CD4-positive, alpha-beta T cell (primary cell): ENCODE measurements at places on chromosomes 7 and 10. TPM values are rescaled to one million over a fixed set of nuclear protein-coding genes. Genes with fewer than 3 reads are reported as not detected.
A peak's percentile ranks its signal among the peaks of the same experiment; 100 is the strongest.

GRCh38 chr7:148540041-148540738 is 50.4 kb upstream of the C7orf33 start:
- no peaks in the 10 kb centered on the region for H3K27me3 ChIP-seq
- H3K4me1 ChIP-seq, result peaks cover 3% of the 10 kb centered on the region
- no peak for DNase-seq
- no peak overlapping the region for H3K27ac ChIP-seq

- no peaks in the 10 kb centered on the region for H3K36me3 ChIP-seq
- DNase-seq, result no peak
- H3K27me3 ChIP-seq, result no peaks in the 10 kb centered on the region
- H3K4me1 ChIP-seq, result no peaks in the 10 kb centered on the region
- no peak overlapping the region for H3K4me3 ChIP-seq
These were observed 19.3 kb downstream of the OR6B1 start for GRCh38 chr7:144019457-144019856.

DNA sequence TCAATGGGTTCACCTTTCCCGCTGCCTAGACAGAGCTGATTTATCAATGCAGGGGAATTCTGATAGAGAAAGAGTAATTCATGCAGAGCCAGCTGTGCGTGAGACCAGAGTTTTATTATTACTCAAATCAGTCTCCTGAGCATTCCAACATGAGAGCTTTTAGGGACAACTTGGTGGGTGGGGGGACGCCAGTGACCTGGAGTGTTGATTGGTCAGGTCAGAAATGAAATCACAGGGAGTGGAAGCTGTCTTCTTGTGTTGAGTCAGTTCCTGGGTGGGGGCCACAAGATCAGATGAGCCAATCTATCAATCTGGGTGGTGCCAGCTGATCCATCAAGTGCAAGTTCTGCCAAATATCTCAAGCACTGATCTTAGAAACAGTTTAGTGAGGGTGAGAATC is 99.0 kb upstream of the CAV2 start:
- H3K4me1 ChIP-seq, result no peaks in the 10 kb centered on the region
- H3K27me3 ChIP-seq, result peaks cover 2% of the 10 kb centered on the region
- H3K27ac ChIP-seq, result no peak overlapping the region
- DNase-seq, result no peak
- H3K4me3 ChIP-seq, result no peak overlapping the region
- H3K36me3 ChIP-seq, result no peaks in the 10 kb centered on the region

DNA sequence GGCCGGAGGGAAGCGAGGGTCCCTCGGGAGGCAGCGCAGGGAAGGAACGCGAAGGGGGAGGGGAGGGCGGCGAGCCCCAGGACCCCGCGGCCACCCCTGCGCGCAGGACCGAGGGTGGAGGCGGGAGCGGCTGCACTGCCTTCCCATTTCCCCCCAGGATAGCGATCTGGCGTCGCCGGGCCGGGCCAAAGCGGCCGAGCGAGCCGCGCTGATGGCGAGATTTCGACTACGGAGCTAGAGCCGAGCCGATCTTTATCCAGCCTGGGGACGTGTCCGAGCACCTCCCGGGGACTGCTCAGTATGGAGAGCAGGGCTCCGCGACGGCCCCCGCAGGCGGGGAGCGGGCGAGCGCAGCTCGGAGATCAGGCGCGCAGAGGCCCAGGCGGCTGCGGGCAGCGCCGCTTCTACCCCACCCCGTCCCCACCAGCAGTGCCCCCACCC is 590 bp upstream of the CRTAC1 start:
- no peak for DNase-seq
- H3K27ac ChIP-seq, result no peak overlapping the region
- H3K27me3 ChIP-seq, result peaks cover 75% of the 10 kb centered on the region
- H3K4me1 ChIP-seq, result peaks cover 8% of the 10 kb centered on the region
- no peak overlapping the region for H3K4me3 ChIP-seq

DNA sequence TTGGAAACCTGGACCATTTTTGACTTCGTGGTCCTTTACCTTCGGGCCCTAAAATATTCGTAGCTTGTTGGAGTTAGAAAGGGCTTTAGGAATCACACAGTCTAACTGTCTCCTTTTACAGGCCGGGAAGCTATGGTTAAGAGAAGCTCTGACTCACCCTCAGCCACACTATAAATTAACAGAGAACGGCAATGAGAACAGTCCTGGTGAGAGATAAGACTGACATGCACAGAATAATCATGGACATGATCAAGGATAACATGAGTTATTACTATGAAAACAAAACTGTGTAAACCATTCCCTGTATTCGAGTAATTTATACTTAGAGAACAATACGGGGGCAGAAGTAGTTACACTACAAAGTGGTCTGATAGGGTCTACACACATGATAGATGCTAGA is 162.5 kb upstream of the MALRD1 start:
- H3K36me3 ChIP-seq, result no peaks in the 10 kb centered on the region
- H3K4me3 ChIP-seq, result no peak overlapping the region
- no peak overlapping the region for H3K27ac ChIP-seq
- H3K4me1 ChIP-seq, result no peaks in the 10 kb centered on the region
- DNase-seq, result no peak
- H3K27me3 ChIP-seq, result no peaks in the 10 kb centered on the region

DNA sequence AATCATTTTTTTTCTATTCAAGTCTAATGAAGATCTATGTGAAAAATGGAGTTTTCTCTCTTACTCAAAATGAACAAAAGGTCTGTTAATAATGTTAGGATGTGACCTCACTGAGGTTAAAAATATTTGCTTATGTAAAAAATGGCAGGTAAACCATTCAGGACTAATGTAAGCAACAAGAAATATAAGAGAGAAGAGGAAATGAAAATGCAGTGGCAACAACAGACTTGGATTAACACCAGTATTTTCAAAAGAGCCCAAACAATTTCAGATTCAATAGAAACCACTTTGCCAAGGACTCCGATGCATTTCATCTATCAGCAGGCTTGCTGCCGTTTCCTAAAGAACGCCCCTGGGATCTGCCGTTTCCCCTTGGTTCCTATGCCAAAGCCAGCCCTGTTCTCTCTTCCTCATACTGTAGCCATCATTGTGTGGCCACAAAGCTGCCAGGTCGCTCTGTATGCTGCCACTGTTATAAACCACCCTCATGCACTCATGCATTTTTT is 66.4 kb downstream of the MTURN start:
- H3K4me3 ChIP-seq, result no peak overlapping the region
- H3K4me1 ChIP-seq, result no peaks in the 10 kb centered on the region
- no peaks in the 10 kb centered on the region for H3K27me3 ChIP-seq
- H3K27ac ChIP-seq, result no peak overlapping the region
- DNase-seq, result no peak
- H3K36me3 ChIP-seq, result no peaks in the 10 kb centered on the region

- H3K4me3 ChIP-seq, result peak overlapping the region; percentile 60
- peaks cover 83% of the 10 kb centered on the region for H3K27me3 ChIP-seq
- H3K36me3 ChIP-seq, result no peaks in the 10 kb centered on the region
- H3K27ac ChIP-seq, result no peak overlapping the region
These were observed 4.1 kb downstream of the HOXA9 start for GRCh38 chr7:27161214-27161720.

DNA sequence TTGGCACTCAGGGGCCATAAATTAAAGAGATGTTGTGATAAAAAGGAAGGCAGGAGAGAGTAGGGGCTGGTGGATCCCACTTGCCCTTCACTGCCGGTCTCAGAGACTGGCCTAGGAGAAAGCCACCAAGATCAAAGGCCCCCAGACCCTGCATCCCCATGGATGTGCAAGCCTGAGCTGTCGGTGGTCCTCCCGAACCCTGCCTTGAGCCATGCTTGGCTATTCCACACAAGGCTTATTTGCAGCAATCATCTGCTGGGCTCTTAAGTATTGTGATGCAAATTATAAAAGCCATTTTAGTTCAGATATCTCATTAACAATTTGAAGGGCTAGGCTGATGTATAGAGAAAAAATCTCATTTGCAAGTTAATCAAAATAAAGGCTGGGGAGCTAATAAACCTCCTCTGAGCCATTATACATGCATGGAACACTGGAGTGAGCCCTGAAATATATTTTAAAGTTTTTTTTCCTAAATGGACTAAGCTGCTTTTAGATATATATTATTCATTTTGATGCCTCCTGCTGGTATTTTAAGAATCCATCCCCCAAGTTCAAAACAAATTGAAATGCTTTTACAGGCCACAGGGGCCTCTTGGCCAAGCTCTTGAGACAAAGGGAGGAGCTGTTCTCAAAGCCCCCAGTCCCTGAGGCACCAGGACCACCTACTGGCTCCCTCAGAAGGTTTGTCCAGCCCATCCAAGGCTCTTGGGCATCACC is 28.1 kb downstream of the OAT start:
- no peak overlapping the region for H3K4me3 ChIP-seq
- H3K36me3 ChIP-seq, result no peaks in the 10 kb centered on the region
- H3K27me3 ChIP-seq, result no peaks in the 10 kb centered on the region
- DNase-seq, result no peak
- peaks cover 13% of the 10 kb centered on the region for H3K4me1 ChIP-seq

DNA sequence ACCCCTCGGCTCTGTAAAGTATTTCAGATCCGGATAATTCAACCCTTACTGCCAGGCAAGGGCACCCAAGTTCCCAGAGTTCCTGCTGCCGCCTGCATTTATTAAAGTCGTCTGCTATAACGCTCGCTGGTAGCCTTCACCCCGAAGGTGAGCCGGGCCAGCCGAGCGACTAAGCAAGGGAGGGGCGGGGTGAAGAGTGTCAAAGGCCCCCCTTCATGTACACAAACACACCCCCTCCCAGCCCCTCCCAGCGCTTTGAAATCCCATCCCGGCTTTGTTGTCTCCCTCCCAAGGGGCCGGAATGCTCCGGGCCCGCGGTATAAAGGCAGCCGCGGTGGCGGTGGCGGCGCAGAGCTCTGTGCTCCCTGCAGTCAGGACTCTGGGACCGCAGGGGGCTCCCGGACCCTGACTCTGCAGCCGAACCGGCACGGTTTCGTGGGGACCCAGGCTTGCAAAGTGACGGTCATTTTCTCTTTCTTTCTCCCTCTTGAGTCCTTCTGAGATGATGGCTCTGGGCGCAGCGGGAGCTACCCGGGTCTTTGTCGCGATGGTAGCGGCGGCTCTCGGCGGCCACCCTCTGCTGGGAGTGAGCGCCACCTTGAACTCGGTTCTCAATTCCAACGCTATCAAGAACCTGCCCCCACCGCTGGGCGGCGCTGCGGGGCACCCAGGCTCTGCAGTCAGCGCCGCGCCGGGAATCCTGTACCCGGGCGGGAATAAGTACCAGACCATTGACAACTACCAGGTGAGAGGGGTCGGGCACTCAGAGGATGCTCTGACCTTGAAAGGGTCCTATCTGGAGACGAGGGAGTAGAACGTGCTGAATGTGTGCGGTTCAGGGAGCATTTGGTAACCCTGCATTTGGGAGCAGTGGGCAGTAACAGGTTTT is at the start of gene DKK1:
Gene DKK1, plus strand, starts transcription at position 349 of the 889 bp plus-strand sequence. Its CDS starts 154 bp downstream, at position 503.
- H3K27me3 ChIP-seq, result peaks cover 45% of the 10 kb centered on the region
- no peak for DNase-seq
- no peak within 1 kb of the TSS for H3K27ac ChIP-seq
- H3K4me3 ChIP-seq, result no peak within 1 kb of the TSS

DNA sequence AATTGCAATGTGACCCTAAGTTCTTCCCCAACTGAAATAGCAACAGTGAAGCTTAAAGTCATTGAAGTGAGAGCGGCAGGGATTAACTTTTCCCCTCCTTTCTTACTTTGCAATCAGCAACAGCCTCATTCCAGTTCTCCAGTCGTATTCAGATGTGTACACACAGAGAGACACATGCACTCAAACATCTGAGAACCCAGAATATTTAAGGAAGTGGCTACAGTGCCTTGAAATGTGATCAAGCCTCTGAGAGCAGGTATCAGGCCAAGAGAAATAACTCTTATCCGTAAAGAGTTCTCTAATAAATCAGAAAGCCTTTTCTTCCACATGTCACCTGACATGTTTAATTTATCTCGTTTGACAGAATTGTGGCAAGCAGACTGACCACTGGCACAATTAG is 388.9 kb upstream of the NPVF start:
- H3K4me3 ChIP-seq, result no peak overlapping the region
- H3K27ac ChIP-seq, result no peak overlapping the region
- no peaks in the 10 kb centered on the region for H3K27me3 ChIP-seq
- no peak for DNase-seq

- H3K4me1 ChIP-seq, result no peaks in the 10 kb centered on the region
- no peaks in the 10 kb centered on the region for H3K36me3 ChIP-seq
- H3K4me3 ChIP-seq, result no peak overlapping the region
- DNase-seq, result no peak
- H3K27me3 ChIP-seq, result no peaks in the 10 kb centered on the region
- H3K27ac ChIP-seq, result no peak overlapping the region
These were observed 90.4 kb upstream of the TNS3 start for GRCh38 chr7:47672271-47672791.

GRCh38 chr10:48699011-48699627 is 14.4 kb downstream of the WDFY4 start:
- DNase-seq, result no peak
- no peak overlapping the region for H3K4me3 ChIP-seq
- H3K4me1 ChIP-seq, result no peaks in the 10 kb centered on the region
- H3K27me3 ChIP-seq, result no peaks in the 10 kb centered on the region

GRCh38 chr7:108226816-108227299 is 96.7 kb upstream of the LAMB4 start:
- H3K27ac ChIP-seq, result no peak overlapping the region
- H3K4me3 ChIP-seq, result no peak overlapping the region
- H3K36me3 ChIP-seq, result no peaks in the 10 kb centered on the region
- DNase-seq, result no peak

GRCh38 chr10:31980471-31980870 is 51.8 kb upstream of the ARHGAP12 start:
- no peak overlapping the region for H3K4me3 ChIP-seq
- no peak for DNase-seq
- H3K27ac ChIP-seq, result no peak overlapping the region
- peaks cover 4% of the 10 kb centered on the region for H3K4me1 ChIP-seq
- no peaks in the 10 kb centered on the region for H3K36me3 ChIP-seq

DNA sequence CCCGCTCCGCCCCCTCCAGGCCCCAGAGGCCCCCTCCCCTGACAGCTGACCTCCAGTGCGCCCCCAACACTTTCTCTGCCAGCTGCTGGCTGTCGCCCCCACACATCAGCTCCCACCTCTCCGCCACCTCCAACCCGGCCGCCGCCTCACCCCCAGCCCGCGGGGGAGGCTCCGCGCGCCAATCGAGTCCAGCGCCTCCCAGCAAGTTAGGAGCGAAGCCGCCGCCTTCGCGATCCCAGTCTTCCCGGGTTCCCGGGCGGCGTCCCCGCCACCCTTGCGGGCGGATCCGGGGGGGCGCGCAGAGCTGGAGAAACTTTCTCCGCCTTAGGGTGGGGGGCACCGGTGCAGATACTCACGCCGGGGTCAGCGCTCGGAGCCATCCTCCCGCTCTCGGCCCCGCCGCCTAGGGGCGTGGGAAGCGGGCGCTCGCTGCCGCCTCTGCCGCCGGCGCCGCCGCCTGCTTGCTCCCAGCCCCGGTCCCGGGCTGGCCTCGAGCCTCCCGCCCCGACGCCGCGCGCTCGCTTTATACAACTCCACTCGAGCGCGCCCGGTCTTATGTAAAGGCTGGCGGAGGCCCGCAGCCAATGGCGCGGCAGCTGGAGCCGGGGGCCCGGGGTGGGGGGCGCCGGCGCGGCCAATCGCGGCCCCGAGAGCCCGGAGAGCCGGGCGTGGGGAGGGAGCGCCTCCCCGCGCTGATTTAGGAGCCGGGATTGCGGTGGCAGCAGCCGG is at the start of gene CRTAC1:
Gene CRTAC1, minus strand, starts transcription at position 529 of the 729 bp plus-strand sequence. Its CDS starts 149 bp downstream, at position 380.
- no peak for DNase-seq
- H3K27me3 ChIP-seq, result peaks cover 48% of the 10 kb centered on the region
- H3K4me3 ChIP-seq, result no peak within 1 kb of the TSS
- no peaks in the 10 kb centered on the region for H3K36me3 ChIP-seq
- H3K27ac ChIP-seq, result no peak within 1 kb of the TSS

- no peak for DNase-seq
- H3K27ac ChIP-seq, result no peak overlapping the region
- no peaks in the 10 kb centered on the region for H3K36me3 ChIP-seq
- H3K27me3 ChIP-seq, result no peaks in the 10 kb centered on the region
- peaks cover 11% of the 10 kb centered on the region for H3K4me1 ChIP-seq
- no peak overlapping the region for H3K4me3 ChIP-seq
These were observed 92.9 kb downstream of the DNAJB6 start for GRCh38 chr7:157429680-157430224.

Gene AKR1C8
- total RNA-seq, result 0.27 TPM

Gene AP4M1
- 2.8 TPM for total RNA-seq

Gene GRID1
- not detected for total RNA-seq

Gene RP9
- 20.3 TPM for total RNA-seq

Gene SYCE1
- total RNA-seq, result 0.30 TPM

Gene MBL2
- total RNA-seq, result not detected
